ENCODE measurements at places on chromosomes 7 and 10. TPM values are rescaled to one million over a fixed set of nuclear protein-coding genes. Genes with fewer than 3 reads are reported as not detected.

Gene MDFIC
- polyA plus RNA-seq: 125 TPM

GRCh38 chr7:46146454-46147255, 225.6 kb upstream of the IGFBP3 start:
- DNase-seq: no peak

- no peak for DNase-seq
Measured at GRCh38 chr7:69537691-69538090, 60.6 kb upstream of the AUTS2 start.

Gene SPOCK2
- polyA plus RNA-seq: 202 TPM

Gene TMEM184A
- not detected for polyA plus RNA-seq

- no peak for DNase-seq
Measured at GRCh38 chr7:2559283-2559950, 638 bp downstream of the IQCE start.

DNA sequence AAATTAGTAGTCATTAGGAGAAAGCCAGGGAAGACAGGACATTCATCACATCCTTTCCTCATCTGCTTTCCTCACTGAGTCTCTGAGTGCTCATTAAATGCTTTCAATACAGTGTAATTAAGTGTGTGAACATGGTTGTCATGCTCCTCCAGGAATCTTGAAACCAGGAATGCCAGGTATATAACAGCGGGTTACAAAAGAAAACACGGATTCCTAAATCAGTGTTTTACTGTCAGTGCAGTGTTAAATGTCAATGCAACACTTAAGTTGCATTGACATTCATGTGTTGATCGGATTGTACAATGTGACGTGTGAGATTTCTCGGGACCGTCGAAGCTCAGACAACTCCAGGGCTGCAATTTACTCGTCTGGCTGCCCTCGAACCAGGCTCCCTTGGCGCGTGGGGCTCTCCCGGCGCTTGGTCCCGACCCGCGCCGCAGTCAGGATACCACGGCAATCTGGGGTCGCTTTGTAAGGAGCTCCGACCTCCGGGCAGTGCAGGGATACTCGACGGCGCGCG, 455 bp upstream of the SPAG6 start:
- DNase-seq: no peak

DNA sequence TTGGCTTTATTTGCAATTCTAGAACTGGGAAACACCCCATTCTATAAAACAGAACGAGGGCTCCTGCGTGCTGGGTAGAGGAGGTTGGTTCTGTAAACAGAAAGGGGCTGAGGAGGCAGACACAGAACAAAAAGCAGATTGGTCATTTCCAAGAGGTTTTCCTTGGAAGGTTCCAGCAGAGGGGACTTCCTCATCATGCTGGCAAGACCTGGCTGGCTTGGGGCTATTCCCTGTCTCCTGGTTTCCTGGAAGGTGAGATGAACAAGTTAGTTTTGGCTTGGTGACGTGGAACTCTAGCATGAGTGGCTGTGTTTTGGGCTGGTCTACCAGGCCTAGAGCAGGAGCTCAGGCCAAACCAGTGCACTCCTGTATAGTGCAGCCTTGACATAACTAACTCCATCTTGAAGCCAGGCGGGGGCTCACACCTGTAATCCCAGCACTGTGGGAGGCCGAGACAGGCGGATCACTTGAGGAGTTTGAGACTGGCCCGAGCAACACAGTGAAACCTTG, 26.1 kb upstream of the DNAJB6 start:
- no peak for DNase-seq
